ENCODE measurements at places on chromosomes 11 and 22.

GRCh38 chr22:40116496-40117200, 61.1 kb upstream of the TNRC6B start:
- DNase-seq, result no peak

DNA sequence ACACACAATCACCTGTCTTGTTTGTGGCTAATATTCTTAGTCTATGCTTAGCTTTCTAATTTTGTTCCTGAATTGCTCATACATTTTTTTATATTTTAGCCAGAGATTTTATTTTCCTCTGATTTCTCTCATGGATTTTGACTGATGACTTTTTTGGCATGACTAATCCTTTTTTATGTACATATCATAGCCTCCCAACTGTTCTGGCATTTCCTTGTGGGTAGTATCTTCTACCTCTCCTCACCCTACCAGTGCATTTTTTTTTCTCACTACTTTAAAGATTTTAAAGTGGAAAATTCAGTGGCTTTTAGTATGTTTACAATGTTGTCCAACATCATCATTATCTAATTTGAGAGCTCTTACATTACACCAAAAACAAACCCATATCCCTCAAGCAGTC, 84.4 kb upstream of the TENM4 start:
- DNase-seq, result no peak

- DNase-seq, result no peak
Observed at GRCh38 chr11:57646194-57646798, 3.4 kb downstream of the YPEL4 start.

DNA sequence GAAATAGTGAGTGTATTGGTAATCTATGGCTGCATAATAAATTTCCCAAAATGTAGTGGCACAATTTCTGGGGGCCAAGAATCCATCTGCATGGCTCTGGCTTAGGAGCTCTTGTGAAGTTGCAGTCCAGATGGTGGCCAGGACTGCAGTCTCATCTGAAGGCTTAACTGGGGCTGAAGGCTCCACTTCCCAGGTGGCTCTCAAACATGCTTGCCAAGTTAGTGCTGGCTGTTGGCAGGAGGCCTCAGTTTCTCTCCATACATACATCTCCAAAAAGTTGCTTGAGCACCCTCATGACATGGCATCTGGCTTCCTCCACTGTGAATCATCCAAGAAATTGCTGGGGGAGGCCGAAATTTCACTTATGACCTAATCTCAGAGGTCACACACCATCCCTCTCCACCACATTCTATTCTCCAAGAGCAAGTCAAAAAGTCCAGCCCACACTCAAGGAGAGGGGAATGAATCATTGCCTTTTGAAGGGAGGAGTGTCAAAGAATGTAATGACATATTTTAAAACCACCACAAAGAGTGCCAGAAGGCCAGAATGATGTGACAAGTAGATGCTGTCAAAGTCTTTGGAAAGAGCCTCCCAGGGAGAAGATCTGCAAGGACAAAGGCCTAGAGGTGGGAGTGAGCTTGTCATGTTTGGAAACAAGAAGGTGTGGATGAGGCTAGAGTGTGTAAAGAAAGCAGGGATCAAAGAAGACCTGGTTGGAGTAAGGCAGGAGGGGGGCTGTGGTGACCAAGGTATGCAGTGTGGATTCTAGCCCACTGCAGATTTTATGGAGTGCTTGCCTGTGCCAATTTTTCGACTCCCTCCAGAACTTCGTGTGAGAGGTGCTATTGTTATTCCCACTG, 566.2 kb downstream of the MIAT start:
- DNase-seq, result no peak

DNA sequence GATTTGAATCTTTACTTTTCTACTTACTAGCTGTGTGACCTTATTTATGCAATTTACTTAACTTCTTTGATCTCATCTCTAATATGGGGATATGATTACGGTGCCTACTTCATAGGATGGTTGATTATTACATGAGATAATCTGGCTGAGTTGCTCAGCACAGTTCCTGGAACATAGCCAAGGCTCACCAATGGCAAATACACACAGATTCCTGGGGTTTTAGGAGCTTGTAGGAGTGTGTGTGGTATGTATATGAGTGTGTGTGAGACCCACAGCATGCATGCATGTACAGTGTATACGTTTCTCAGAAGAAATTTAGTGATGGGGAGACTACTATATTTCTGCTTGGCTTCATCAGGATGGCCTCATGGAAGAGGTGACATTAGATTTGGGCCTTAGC, 256.9 kb downstream of the KIRREL3 start:
- DNase-seq, result no peak

- DNase-seq, result no peak
Observed at GRCh38 chr11:12219757-12220156, 109.4 kb downstream of the MICAL2 start.

DNA sequence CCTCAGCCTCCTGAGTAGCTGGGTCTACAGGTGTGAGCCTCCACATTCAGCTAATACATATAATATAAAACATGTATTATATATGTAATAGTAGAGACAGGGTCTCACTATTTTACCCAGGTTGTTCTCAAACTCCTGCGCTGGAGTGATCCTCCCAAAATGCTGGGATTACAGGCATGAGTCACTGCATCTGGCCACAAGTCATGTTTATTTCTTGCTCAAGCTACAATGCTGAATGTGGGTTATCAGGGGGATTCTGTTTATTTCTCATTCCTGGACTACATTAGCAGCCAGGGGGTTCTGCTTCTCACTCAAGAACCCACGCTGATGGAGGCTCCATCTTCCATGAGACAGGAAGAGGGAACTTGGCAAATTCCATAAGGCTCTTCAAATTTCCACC, 24.8 kb downstream of the FOLR3 start:
- no peak for DNase-seq

GRCh38 chr11:83006877-83007330, 64.8 kb downstream of the RAB30 start:
- DNase-seq, result no peak

DNA sequence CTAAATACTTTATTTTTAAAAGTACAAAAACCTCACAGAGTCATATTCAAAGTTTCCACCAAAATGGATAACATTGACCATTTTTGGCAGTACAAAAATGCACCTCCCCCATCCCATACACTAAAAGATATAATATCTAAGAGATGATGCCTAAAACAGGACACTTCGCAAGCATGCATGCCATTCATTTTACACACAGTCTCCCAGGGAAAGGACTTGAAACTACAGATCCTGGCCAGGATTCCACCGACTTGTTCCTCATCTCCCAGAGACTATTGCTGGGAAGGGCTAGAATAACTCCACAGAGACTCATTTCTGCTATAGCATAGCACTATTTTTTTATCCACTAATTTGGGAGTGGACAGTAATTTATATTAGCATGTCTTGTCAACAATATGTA, 81.7 kb downstream of the MTNR1B start:
- no peak for DNase-seq

GRCh38 chr22:45946805-45947600, 30.0 kb downstream of the WNT7B start:
- peak; percentile 23 for DNase-seq

GRCh38 chr11:109996060-109996459, 97.1 kb upstream of the ZC3H12C start:
- no peak for DNase-seq

- no peak for DNase-seq
Observed at GRCh38 chr11:113507341-113507740, 32.1 kb upstream of the DRD2 start.
